ENCODE measurements at places on chromosomes 5 and 9. TPM values are rescaled to one million over a fixed set of nuclear protein-coding genes. Genes with fewer than 3 reads are reported as not detected.

MRPL36 gene
- 30.0 TPM for total RNA-seq

PCDHGC4 gene
- total RNA-seq, result 6.3 TPM

CCDC69 gene
- total RNA-seq, result 4.4 TPM

GNA14 gene
- total RNA-seq, result 3.4 TPM

ITGA1 gene
- total RNA-seq, result 125 TPM

RNF208 gene
- 0.85 TPM for total RNA-seq

VLDLR gene
- 8.4 TPM for total RNA-seq

MTMR12 gene
- 19.8 TPM for total RNA-seq

GPX8 gene
- total RNA-seq, result 131 TPM

PRRT1B gene
- not detected for total RNA-seq

All from hair follicle dermal papilla cell (primary cell).